ENCODE measurements at places on chromosomes 3 and 15.

DNA sequence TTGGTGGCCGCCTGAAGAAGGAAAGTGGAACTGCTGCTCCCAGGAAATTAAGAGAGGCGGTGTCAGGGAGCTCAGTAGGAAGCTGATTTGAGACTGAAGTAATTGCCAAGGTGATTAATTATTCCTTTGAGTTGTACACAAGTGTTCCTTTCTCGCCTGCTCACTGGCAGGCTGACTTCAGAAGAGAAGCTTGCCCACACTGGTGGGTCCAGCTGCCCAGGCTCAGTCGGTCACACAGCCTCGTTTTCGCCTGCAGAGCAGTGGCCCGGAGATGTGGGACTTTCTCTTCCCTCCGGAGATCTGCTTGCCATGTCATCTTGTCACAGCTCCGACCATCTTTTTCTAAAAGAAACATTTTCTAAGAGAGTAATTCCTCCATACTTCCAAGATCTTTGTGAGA, 478.0 kb downstream of the MCTP2 start:
- no peak for DNase-seq

DNA sequence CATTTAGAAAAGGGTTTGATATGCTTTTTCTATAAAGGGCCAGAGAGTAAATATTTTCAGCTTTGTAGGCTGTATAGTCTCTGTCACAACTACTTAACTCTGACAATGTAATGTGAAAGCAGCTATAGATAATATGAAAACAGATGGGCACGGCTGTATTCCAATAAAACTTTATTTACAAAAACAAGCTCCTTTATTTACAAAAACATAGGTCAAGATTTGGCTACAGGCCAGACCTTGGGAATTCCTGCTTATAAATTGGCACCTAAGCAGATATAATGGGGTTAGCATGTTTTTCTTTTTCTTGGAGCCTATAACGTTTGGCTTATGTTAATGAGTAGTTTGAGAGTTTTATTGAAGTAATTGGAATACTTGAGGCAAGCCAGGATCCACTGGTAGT, 119.4 kb upstream of the CGNL1 start:
- no peak for DNase-seq

DNA sequence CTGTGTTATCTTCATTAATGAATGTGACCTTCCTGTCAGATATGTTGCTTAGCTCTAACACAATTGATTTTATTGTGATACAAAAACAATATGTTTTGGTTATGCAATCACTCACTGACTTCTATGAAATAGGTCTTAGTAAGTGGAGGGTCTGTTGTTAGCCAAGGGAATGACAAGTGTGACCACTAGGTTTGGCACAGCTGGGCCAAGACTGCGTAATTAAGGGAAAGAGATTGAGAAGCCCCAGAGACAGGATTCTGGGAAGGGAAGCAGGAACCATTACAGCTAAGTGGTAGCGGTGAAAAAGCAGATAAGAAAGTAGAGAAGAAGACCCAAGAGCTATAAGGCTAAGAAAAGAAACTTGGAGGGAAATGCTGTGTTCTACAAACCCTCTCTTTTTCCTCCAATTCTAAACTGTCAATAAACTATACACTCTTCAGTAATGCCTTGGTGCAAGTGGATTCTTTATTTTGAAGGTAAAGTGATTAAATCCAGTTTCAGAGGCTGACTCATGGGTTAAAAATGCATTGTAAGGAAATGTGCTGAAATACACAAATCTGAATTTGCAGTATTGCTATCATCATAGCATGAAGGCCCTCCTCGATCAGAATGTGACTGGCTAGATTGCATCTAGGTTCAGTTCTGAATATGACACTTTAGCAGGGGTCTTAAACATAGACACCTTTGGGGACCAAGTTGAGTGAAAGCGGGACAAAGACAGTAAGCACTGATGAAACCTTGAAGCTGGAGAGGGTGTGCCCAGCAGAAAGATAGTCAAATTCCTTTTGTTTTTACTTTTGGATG, 26.1 kb downstream of the KCNMB2 start:
- no peak for DNase-seq

DNA sequence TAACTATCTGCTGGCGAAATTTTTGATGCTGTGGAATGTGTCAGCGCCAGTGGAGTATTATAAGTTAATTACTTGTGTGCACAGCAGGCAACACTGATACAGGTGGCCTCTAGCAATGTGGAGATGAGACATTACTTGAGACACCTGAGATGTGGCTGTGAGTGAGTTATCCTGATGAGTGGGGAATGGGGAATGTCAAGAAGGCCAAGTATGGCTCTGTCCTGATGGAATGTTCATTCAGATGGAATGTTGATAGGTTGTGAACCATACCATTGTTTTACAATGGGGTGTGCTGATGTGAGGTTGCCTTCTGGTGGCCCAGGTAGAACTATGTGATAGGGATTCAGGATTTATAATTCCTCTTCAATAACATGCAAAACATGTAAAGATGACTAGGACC, 404.8 kb downstream of the PTPRG start:
- no peak for DNase-seq

DNA sequence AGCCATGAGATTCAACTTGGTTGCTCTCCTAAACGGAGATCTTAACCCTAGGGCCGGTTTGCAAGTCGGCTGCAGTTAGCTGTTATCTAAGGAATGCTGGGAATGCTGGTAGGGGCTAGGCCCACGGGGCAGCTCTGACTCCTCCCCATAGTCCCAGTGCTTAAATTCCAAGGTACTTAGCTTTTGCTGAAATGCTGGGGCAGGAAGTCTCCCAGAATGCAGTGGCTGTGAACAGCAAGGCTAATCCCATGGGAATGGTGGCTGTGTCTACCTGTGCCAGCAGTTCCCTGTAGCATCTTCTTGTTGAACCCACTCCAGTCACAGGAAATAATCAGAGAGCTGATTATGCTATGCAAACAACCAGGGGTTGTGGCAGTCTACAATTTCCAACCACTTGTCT, 102.5 kb upstream of the TJP1 start:
- no peak for DNase-seq

GRCh38 chr3:138933981-138934691, 12.8 kb downstream of the FOXL2 start:
- DNase-seq, result no peak
